Thyroid gland (tissue), 4 donors: ENCODE measurements at places on chromosomes 1 and 21. TPM values are rescaled to one million over a fixed set of nuclear protein-coding genes. Genes with fewer than 3 reads are reported as not detected.

DNA sequence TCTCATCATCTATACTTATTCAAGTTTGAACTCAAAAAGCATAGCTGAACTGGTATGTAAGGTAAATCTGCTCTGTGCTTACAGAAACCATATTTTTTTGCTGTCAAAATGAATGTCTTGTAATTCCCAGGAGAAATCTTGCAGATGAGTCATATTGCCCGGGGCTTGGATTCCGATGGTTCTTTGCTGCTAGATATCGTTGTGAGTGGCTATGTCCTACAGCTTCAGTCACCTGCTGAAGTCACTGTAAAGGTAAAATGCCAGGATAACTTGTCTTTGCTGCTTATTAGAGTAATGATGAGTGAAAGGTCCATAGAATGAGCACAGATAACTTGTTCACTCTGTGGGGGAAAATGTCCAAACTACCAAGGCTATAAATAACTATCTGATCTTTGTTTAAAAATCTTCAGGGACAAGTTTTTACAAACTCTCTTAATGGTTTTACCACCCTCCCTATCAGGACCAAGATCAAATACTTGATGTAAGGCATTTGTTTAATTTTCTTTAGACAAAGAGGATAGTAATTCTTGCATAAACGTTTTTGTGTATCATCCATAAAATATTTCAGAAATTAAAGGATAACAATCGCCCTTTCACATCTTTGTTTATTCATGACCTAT is 222.3 kb downstream of the TPR start:
- H3K27me3 ChIP-seq = no peaks in the 10 kb centered on the region
- H3K27ac ChIP-seq = no peak overlapping the region
- no peak overlapping the region for H3K4me3 ChIP-seq
- no peaks in the 10 kb centered on the region for H3K36me3 ChIP-seq

DNA sequence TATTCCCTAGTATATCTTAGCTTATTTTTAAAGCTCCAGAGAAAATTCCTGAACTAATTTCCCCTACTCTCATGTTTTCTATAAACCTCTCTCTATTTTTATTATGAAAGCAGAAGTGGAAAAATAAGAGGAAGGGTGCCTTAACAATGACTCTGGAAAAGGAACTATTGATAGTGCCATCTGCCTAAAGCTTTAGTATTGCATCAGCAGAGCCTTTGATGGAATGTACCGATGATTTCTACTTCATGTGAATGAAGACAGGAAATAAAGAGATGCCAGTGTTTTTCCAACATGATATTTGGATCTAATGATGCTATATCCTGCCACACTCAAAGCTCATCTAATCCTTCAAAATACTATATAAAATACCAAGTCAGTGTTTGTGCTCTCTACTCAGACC is 35.1 kb downstream of the TNFSF18 start:
- no peak overlapping the region for H3K27ac ChIP-seq
- H3K4me3 ChIP-seq = no peak overlapping the region
- H3K4me1 ChIP-seq = no peaks in the 10 kb centered on the region
- no peak for DNase-seq

DNA sequence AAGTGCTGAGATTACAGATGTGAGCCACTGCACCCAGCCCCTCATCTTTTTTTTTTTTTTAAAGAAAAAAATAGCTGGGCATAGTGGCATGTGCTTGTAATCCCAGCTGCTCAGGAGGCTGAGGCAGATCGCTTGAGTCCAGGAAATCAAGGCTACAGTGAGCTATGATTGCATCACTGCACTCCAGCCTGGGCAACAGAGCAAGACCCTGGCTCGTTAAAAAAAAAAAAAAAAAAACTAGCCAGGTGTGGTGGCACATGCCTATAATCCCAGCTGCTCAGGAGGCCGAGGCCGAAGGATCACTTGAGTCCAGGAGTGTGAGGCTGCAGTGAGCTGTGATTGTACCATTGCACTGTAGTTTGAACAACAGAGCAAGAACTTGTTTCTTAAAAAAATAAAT is 13.8 kb downstream of the SZRD1 start:
- DNase-seq = no peak
- no peaks in the 10 kb centered on the region for H3K36me3 ChIP-seq
- H3K27ac ChIP-seq = no peak overlapping the region
- H3K4me3 ChIP-seq = no peak overlapping the region

GRCh38 chr1:91098299-91098906 is 76.6 kb upstream of the ZNF644 start:
- H3K27me3 ChIP-seq = no peaks in the 10 kb centered on the region
- no peaks in the 10 kb centered on the region for H3K4me1 ChIP-seq
- no peak for DNase-seq
- H3K36me3 ChIP-seq = no peaks in the 10 kb centered on the region
- no peak overlapping the region for H3K4me3 ChIP-seq
- no peak overlapping the region for H3K27ac ChIP-seq

The PCP4L1 gene
- total RNA-seq = 0.67 TPM

DNA sequence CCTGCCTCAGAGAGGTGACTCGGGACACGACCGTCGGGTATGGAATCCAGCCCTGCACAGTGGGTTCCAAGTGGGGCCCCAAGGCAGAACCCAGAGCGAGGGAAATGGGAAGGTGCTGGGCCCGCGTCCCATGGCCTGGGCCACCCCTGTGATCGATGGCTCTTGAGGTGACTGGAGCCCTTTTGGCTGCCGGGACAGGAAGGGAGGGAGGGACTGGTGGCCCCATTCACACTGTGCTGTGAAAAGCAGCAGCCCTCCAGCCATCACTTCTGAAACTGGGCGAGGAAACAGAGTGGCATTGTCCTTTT is 110.4 kb upstream of the IFFO2 start:
- H3K4me3 ChIP-seq = no peak overlapping the region
- no peaks in the 10 kb centered on the region for H3K27me3 ChIP-seq
- H3K36me3 ChIP-seq = no peaks in the 10 kb centered on the region
- peak; percentile 45 for DNase-seq
- H3K27ac ChIP-seq = peak overlapping the region; percentile 91

DNA sequence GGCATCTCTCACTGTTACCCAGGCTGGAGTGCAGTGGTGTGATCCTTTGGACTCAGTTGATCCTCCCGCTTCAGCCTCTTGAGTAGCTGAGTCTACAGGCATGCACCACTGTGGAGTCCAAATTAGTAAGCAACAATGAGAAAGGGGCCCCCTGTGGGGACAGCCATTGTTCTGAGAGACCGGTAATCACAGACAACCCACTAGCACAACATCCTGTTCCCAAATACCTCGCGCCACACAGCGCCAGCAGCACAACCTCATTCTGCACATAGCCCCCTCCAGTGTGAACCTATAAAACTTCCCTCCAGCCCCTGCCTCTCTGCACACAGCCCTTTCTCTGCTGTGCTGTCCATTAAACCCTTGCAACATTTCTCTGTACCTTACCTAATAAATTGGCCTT is 226.4 kb downstream of the DYRK1A start:
- no peaks in the 10 kb centered on the region for H3K27me3 ChIP-seq
- no peak for DNase-seq
- H3K27ac ChIP-seq = no peak overlapping the region
- no peaks in the 10 kb centered on the region for H3K4me1 ChIP-seq

GRCh38 chr1:212293579-212293978 is 8.4 kb downstream of the PPP2R5A start:
- no peak overlapping the region for H3K27ac ChIP-seq
- H3K4me3 ChIP-seq = no peak overlapping the region
- no peaks in the 10 kb centered on the region for H3K36me3 ChIP-seq
- no peaks in the 10 kb centered on the region for H3K27me3 ChIP-seq
- DNase-seq = no peak

DNA sequence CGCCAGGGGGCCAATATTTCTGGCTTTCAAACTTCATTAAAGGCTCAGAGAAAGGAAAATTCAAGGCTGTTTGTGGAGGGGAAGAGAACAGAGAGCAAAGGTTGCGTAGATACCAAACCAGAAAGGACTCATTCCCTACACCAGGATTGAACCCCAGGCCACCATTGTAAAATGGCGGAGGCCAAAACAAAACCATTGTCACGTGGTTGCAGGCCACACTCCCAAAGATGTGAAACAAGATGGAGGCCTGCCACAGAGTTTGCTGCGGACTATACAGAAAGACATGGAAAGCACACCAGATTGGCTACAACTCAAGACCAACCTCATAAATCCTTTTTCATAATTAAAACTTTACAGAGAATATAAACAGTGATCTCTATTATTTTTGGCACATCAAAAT is 116.5 kb downstream of the KCNK1 start:
- H3K27ac ChIP-seq = no peak overlapping the region
- H3K4me3 ChIP-seq = no peak overlapping the region
- no peaks in the 10 kb centered on the region for H3K27me3 ChIP-seq
- H3K4me1 ChIP-seq = no peaks in the 10 kb centered on the region
- no peak for DNase-seq
- H3K36me3 ChIP-seq = no peaks in the 10 kb centered on the region

DNA sequence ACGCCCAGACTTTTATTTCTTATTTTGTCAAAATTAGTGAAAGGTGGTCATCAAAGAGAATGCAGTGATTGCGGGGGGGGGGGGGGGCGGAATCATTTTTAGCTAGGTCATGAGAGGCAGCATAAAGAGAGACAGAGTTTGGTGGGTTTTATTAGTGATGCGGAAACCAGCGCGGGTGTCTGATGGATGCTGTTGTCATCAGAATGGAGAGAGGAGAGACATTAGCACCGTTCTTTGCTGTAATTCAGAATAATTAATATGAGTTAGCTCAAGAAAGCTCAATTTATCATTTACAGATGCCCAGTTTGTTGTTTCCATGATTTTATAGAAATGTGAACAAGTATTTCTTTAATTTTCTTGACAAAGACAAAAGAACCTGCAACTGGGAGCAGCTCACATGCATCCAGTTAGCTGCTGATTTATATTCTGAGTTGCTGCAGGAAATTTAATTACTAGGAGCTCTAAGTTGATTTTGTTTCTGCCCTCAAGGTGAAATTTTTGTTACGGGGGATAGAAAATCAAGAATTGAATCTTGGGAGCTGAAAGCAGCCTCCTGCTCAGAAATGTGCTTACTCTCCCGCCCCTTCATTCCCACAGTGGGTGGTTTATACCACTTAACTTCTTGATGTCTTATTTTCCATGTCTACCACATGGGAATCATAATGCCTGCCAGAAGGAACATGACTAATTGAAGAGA is 133.4 kb upstream of the MAP1LC3C start:
- H3K4me1 ChIP-seq = no peaks in the 10 kb centered on the region
- no peaks in the 10 kb centered on the region for H3K27me3 ChIP-seq
- H3K36me3 ChIP-seq = no peaks in the 10 kb centered on the region
- no peak for DNase-seq
- H3K4me3 ChIP-seq = no peak overlapping the region
- no peak overlapping the region for H3K27ac ChIP-seq

DNA sequence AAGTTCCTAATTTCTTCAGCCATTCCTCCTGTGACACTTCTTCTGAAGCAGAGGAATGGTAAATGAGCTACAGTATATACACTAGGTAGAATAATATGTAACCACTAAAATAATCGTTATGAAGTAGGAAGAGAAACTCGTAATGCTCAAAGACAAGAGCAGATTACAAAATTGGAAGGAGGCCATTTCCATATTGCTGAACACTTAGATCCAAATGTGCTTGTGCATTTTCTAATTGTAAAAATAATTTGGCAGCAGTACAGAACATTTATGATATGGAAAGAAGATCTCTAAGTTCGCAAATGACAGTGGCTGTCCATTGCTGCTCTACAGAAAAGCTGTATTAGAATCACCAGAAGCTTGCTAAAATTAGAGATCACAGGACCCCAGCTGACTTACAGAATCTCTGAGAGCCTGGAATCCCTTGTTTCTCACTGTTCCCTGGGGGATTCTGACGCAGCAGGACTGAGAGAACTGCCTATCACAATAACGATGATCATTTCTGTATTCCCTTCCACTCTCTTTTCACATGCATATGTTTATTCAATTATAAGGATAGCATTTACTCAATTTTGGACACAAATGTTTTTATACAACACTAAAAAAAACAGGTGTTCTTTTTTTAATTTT is 242.1 kb downstream of the OMA1 start:
- no peak overlapping the region for H3K4me3 ChIP-seq
- H3K36me3 ChIP-seq = no peaks in the 10 kb centered on the region
- H3K27me3 ChIP-seq = no peaks in the 10 kb centered on the region
- H3K4me1 ChIP-seq = no peaks in the 10 kb centered on the region
- DNase-seq = no peak
- no peak overlapping the region for H3K27ac ChIP-seq

The WRAP73 gene
- total RNA-seq = 20.2 TPM

DNA sequence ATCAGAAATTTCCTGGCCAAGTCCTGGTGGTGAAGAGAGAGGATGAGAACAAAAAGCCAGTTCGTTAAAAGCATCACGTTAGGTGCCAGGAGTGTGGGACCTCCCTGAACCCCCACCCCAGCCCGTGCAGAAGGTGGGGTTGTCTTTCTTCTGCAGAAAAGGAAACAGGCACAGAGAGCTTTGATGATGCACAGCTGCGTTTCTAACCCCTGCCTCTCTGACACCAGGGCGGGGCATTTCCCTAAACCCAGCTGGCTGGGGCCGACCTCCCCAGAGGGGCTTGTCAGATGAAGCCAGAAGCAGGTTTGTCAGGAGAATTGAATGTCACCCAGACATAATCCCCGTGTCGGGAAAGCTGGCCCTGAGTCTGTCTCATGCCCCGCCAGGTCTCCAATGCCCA is 189.3 kb upstream of the EDN2 start:
- no peaks in the 10 kb centered on the region for H3K4me1 ChIP-seq
- H3K27ac ChIP-seq = no peak overlapping the region
- H3K4me3 ChIP-seq = no peak overlapping the region

DNA sequence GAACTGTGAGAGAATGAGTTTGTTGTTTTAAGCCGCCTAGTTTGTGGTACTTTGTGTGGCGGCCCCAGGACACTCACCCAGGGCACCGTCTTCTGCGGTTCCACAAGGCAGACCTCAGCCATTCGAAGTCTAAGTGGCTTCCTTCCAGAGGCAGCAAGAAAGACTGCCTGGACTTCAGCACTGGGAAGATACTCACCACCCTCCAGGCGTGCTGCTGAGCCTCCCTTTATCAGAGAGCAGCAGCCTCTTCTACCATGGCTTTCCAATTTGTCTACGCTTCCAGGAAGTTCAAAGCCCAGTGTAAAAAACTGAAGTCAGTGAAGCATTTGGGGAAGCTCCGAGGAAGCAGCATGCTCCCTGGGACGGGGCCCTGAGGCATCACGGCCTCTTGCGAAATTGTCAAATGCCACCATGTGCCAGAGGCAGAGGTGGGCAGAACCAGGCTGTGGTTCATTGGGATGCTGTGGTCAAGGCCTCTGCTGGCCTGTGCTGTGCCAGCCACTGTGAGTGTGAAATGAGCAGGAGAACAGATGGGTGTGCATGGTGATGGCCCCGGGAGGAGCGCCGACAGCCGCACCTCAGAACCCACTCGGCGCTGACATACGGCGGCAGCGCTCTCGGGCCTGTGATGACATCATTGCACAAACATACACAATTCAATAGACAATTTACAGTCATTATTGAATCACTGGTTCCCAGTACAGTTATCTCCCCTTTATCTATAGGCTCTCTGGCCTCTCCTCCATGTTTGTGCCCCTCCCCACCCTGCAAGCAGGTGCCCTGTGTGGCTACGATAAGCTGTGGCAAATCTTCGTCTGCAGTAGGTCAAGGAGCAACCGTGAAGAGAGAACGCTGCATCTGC is 110.4 kb downstream of the PDE9A start:
- H3K4me3 ChIP-seq = no peak overlapping the region
- H3K27ac ChIP-seq = no peak overlapping the region
- no peak for DNase-seq
- no peaks in the 10 kb centered on the region for H3K27me3 ChIP-seq
- peaks cover 10% of the 10 kb centered on the region for H3K36me3 ChIP-seq

The SERINC2 gene
- 28.9 TPM for total RNA-seq
